ENCODE measurements at places on chromosomes 5 and 9.
A peak's percentile ranks its signal among the peaks of the same experiment; 100 is the strongest.

DNA sequence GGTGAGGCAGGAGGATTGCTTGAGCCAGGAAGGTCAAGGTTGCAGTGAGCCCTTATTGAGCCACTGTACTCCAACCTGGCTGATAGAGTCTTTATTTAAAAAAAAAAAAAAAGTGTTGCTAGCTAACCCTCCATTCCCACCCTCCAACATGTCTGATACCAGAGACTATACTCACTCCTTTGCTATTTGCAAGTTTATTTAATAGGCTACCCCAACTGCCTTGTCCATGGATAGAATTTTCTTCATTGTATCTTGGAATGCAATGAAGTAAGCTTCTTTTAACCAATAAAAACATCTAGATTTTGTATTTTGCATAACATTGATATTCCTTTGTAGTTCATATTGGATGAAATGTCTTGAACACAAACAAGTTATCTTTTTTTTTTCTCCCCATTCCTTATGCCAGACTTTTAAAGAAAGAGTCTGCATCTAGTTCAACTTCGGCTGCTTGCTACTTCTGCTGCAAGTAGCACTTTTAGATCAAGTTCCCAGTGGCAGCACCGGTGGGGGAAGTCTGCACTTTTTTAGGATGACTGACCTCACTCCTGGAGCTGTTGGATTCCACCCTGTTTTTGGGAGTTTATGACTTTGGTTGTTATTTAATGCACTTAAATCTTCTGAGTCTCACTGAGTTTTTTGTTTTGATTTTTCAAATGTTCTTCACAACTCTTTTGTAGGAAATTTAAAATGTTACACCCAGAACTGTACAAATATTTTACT lies 112.5 kb downstream of the UHRF2 start:
- DNase-seq = no peak

DNA sequence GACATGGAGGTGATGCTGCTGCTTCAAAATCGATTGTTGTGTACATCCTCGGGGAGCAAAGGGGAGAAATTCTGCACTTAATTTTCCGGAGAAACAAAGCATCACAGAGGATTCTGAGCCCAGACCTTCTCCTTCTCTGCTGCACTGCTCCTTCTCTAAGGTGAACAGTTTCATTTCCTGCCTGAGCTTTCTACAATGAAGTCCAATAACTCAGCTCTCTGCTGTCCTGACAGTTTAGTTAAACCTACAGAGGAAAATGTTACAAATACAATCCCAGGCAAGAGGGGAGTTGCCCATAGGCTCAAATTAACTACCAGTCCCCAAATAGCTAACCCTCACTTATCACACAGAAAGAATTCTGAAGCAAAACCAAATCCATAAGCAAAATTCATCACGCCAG lies 206.3 kb downstream of the EFNA5 start:
- no peak for DNase-seq

GRCh38 chr9:92989561-92989960 lies 42.2 kb downstream of the FGD3 start:
- DNase-seq = peak; percentile 87

DNA sequence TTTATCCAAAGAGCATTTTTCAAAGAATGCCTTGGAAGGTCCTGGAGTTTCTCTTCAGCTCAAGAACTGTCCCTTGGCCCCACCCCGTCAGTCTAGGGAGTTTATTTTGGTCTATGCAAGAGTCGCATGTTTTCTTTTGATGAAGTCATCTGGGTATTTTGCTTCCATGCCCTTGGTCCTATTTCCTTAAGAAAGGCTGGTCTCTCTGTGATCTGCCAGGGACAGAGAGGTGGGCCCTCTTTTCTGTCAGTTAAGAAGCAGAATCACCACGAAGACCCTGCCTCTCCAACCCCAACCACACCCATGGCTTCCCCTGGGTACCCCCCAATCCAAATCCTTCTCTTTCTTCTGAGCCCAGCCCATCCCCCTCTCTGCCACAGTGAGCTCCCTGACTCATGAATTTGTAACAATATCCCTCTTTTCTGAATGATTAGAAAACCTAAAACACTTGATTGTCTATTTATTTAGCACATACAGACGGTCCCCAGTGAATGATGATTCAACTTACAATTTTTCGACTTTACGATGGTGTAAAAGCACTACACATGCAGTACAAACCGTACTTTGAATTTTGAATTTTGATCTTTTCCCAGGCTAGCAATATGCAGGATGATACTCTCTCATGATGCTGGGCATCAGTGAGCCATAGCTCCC lies 163.5 kb upstream of the ADRA1B start:
- DNase-seq = no peak

DNA sequence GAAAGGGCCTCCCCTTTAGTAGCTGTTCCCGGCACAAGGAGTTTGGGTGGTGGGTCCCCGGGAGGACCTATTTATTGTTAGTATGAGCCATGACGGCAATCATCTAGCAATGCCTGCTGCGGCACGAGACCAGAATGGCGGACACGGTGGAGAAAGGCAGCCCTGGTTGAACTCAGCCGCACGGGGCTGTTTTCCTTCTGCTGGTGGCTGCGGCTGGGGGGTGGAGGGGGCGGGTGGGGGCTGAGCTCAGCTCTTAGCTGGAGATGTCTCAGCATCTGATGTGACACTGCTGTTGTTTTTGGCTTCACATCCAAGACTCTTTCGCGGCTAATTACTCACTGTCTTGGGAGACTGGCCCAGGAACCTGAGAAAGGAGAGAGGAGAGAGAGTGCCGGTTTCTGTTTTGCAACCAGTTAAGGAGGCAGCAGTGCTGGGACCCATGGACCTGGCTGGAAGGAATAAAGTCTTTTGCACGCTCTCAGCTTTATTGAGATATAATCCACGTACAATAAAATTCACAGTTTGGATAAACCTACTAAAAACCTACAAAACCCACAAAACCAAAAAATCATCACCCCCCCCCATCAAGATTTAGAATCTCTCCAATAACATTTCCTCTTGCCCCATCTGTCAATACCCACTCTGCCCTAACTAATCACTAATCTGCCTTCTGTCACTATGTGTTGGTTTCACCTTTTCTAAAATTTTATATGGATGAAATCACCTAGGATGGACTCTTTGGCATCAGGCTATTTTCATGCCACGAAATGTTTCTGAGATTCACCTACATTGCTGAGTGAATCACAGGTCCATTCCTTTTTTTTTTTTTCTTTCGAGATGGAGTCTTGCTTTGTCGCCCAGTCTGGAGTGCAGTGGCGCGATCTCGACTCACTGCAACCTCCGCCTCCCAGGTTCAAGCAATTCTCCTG lies 81.8 kb upstream of the NEURL1B start:
- DNase-seq = no peak

GRCh38 chr5:54619731-54620130 lies 102.2 kb downstream of the SNX18 start:
- DNase-seq = no peak

DNA sequence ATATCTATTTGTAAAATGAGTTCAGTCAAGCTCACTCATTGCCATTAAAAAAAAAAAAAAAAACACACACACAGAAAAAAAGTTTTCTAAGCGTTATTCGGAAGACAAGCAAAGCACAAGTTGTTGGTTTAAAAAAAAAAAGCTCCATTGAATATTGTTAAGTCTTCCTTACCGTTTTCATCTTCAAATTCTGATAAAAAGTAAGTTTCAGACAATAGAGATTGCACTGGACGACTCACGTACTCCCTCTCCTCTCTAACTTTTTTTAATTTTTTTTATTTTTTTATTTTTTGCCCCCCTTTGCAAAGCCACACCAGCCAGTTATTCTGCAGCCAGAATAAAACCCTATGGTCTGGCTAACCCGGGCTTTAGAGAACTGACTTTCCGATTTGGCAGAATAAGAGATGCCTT lies 544 bp downstream of the ADAMTS6 start:
- no peak for DNase-seq

DNA sequence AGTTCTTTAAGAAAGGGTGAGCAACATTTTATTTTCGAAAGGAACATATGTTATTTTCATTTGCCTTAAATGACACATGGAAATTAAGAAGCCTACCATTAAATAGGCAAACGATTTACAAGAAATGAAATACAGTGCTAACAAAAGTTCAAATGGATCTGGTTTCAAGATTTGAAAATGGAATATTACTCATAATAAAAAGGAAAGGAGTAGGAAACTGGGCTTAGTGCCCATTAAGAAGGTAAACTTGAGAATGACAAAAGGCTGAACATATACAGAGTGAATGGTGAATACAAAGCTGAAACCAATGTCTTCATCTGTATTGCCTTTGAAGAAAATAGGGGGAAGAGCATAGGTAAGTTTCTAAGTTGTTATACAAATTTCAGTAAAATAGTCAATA lies 974.2 kb upstream of the C9orf72 start:
- no peak for DNase-seq

- DNase-seq = no peak
These were observed 132.2 kb downstream of the CDC42SE2 start for GRCh38 chr5:131396015-131396414.

DNA sequence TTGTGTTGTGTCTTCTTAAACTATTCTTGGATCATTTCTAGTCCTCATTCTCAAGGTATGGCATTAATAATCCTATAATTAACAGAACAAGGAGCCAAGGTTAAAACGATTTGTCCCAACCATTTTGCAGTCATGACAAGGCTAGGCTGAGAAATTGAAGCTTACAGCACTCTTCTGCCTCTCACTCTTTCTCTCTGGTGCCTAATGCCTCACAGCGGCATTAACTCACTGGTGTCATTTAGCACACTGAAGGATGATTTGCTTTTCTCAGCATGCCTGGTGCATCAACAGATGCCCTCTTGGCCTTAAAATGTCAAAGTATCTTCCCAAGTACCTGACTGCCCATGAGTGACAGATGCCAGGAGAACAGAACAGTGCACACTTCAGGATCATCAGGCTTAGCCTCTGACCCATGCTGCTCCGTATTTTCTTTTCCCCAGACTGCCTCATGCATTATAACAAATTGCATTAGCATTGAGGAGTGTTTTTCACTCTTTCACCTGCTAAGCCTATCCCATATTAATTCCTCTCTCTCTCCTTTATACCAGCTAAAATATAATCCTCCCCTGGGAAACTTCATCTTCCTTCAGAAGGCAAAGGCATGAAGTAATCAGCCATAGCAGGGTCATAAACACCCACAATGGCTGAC lies 61.1 kb upstream of the SV2C start:
- no peak for DNase-seq

DNA sequence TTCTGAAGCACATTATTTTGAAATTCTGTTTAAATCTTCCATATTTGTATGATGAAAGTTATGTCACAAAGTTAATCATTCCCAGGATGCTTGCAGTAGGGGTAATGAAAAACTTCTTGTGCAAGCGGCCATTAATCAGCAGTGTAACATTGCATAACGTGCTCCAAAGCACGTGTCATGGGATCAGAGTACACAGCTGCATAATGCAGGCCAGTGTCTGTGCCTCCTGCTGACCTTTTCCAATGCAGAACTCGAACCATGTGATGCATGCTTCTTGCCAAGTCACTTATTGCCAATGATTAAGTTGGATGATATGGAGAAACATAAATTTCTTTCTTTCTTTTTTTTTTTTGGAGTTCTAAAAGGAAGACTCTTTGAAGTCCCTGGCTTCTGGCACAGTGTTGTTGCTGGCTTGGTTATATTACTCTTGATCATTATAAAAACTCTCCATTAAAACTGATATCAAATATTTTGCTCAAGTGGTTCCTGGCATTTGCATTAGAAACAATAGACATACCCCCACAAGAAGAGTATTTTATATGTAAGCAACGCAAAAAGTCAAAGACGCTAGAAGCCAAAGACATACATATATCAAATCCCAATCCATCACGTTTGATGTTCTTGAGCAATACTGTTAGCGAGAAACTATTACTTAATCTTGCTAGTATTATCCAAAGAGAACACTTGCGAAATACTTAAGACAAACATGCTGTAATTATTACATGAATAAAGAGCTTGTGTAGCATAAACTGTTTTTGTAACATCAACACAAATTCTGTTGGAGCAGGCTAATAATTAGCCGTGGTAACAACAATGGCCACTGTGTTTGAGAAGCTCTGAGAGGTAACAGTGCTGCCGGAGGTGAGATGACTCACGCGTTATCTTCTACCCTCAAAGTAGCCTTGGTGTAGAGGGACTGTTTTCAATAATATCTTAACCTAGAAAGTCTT lies 164.2 kb downstream of the AUH start:
- DNase-seq = no peak

GRCh38 chr9:23255346-23255745 lies 570.7 kb downstream of the ELAVL2 start:
- DNase-seq = no peak

DNA sequence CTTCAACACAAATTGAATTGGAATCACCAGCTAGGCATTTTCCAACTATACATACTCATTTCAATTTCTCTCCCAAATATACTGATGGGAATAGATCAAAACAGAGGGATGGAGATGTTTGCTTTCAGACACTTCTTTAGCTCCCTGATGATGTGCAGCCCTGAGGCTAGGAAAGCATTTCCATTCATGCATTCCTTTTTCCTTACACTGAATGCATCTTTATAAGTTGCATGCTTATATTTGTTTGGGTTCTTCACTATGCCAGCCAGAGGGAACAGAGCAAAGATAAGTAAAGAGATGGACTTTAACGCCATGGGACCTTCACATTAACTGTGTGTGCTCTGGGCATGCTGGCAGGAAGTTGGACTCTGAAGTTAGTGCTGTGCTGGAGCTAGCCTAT lies 696.5 kb upstream of the CDH9 start:
- no peak for DNase-seq
